ENCODE measurements at places on chromosomes 7 and 10.
A peak's percentile ranks its signal among the peaks of the same experiment; 100 is the strongest.

- no peak for DNase-seq
Measured at GRCh38 chr7:92615861-92616260, 25.7 kb upstream of the FAM133B start.

DNA sequence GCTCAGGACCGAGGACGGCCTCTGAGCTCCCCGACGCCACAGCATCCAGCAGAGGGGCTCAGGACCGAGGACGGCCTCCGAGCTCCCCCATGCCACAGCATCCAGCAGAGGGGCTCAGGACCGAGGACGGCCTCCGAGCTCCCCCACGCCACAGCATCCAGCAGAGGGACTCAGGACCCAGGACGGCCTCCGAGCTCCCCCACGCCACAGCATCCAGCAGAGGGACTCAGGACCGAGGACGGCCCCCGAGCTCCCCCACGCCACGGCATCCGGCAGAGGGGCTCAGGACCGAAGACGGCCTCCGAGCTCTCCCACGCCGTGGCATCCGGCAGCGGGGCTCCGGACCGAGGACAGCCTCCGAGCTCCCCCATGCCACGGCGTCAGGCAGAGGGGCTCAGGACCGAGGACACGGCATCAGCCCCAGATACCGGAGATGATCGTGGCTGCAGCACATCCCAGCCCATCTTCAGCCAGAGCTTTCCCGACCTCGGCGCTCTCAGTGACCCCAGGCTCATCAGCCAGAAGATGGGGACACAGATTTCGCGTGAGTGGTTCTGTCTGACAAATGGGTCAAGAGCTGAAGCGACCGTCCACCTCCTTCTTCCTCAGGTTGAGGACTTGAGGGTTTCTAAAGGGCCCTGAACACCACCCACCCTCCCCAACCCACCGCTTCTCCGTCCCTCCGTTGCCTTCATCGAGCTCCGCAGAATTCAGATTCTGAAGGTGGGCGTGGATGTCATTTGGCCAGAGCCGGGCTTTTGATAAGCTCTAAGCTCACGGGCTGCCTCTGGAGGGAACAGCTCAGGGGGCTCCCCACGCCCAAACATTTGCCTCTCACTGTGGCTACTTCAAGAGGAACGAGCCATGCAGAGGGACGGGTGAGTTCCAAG, 55.8 kb upstream of the DNAAF5 start:
- no peak for DNase-seq

DNA sequence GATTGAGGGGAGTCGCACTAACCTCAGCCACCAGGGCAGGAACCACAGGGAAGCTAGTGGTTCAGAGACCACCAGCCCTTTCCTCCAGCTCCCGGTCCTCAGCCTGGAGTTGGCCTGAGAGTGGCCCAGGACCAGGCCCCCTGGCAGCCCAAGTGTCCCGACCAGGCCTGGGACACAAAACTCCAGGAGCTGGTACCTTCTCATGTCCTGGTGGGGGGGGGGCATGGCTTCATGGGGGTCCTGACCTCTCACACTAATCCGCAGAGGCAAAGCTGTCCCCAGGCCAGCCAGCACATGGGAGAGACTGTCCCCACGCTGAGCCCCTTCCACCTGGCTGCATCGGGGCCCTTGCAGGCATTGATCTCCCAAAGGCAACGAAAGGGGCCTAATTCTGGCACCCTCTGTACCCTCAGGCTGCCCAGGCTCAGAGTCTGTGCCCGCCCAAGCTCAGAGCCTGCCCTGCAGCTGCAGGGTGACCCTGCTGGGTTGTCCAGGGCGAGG, 28.2 kb downstream of the GPRIN2 start:
- no peak for DNase-seq

DNA sequence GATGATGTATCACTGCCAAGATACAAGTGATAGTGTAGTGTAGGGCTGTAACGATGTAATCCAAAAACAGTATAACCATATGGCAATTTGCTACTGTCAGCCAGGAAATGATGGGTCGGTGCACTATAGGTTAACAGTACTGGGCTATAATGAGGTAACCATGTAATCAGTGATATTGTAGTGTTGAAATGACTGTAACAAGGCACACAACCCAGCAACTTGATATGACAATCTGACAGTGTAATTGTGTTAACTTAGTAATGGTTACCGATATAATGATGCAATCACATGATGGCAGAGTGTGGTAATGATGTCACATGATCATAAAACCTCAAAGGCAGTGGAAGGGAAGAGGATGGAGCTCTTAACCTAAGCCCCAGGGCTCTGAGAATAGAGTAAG, 73.8 kb upstream of the SLF2 start:
- no peak for DNase-seq

- no peak for DNase-seq
Measured at GRCh38 chr7:69622014-69622835, 23.9 kb downstream of the AUTS2 start.

GRCh38 chr7:93315896-93316295, 83.7 kb downstream of the VPS50 start:
- DNase-seq: no peak

DNA sequence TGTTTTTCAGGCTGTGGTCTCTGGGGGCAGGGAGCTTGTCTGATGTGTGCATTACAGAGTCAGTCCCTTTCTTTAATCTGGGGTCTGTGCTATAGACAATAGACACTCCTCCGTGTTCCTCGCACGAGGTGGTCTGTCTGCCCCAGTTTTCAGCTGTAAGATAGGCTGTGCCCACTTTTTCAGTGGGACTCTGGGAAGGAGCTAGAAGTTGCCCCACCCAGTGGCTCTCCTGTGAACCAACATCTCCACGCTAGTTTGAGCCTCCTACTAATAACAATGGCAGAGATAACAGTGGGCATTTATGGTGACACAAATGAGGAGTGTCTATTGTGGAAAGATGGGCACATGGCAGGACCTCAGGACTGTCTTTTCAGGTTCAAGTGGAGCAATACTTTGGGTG, 44.0 kb downstream of the ADRB1 start:
- no peak for DNase-seq

- DNase-seq: peak; percentile 86
Measured at GRCh38 chr10:63267414-63268148, 134.5 kb downstream of the NRBF2 start.

- DNase-seq: peak; percentile 46
Measured at GRCh38 chr10:90652519-90652918, 205.3 kb downstream of the HTR7 start.

- DNase-seq: no peak
Measured at GRCh38 chr10:121592155-121592890, 5.9 kb downstream of the FGFR2 start.

DNA sequence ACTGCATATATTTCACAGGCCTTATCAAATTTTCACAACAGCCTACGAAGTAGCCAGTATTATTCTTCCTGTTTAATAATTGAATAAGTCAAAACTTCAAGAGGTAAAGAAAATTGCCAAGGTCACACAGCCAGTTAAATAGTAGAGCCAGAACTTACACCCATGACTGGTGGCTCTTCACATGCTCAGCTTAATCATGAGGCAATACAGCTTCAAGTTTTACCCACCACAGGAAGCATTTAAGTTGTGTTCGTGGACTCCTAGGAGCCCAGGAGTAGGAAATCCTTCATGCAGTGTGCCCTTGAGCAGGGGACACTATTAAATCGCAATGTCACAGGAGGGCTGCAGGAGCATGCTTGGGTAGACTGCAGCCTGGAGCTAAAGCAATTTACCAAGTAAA, 11.1 kb downstream of the LIPA start:
- DNase-seq: no peak

GRCh38 chr7:17311952-17312351, 13.5 kb downstream of the AHR start:
- no peak for DNase-seq

DNA sequence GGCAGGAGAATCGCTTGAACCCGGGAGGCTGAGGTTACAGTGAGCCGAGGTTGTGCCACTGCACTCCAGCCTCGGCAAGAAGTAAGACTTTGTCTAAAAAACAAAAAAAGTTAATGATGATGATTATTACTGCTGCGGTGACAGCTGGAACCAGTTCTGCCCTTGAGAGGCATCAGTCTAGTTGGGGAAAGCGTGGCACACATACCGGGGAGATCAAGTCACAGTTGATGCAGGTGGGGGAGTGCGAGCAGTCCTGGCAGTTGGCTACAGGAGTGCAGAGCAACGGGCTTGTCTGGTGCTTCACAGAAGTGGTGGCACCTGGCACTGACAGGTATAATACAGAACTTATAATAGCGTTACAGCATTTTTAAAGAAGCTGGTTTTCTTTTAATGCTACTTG, 173.0 kb downstream of the ARHGAP21 start:
- no peak for DNase-seq

GRCh38 chr7:96578606-96579005, 131.0 kb downstream of the SEM1 start:
- no peak for DNase-seq

- DNase-seq: no peak
Measured at GRCh38 chr10:111203615-111204014, 126.8 kb downstream of the ADRA2A start.

Data from T47D (cell line).